ENCODE measurements at places on chromosomes 2 and 18.

DNA sequence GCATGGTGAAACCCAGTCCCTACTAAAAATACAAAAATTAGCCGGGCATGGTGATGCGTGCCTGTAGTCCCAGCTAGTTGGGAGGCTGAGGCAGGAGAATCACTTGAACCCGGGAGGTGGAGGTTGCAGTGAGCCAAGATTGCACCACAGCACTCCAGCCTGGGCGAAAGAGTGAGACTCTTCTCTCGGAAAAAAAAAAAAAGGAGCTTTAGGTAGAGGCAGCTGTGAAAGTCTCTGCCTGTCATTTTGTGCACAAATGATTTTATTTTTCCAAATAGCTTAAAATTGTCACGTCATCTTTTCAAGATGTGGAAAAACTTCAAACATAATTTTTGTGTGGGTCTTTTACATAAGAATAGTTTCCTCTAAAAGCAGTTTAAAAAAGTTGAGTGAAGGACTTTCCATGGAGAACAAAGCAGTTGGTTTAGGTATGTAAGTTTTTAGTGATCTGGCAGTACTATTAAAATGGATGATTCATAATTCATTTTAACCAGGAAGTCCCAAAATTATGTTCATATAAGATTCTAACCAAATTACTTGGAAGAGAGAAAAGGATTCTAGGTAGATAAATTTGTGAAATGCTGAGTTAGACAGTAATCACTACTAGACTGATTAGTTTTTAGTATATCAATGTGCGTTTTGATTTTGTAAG is 11.5 kb downstream of the CCNYL1 start:
- DNase-seq, result no peak

DNA sequence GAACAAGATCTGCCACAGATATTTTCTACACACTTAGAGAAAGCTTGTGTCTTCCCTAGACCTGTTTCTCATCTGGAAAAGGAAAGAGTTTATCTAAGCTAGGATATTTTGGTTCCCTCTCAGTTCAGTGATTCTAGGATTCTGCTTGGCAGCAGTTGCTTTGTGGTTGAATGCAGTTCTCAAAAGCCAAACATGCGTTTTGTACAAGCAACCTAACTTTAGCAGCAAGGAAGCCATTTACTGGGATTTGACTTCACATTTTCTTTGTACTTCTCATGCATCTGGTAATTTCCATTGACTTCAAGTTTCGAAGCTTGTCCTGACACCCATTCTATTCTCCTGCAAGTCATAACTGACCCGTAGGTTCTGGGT is 33.3 kb downstream of the VSNL1 start:
- DNase-seq, result no peak

GRCh38 chr2:143162997-143163396 is 33.8 kb downstream of the ARHGAP15 start:
- no peak for DNase-seq

- no peak for DNase-seq
Measured at GRCh38 chr2:15919716-15920434, 20.5 kb upstream of the MYCN start.

DNA sequence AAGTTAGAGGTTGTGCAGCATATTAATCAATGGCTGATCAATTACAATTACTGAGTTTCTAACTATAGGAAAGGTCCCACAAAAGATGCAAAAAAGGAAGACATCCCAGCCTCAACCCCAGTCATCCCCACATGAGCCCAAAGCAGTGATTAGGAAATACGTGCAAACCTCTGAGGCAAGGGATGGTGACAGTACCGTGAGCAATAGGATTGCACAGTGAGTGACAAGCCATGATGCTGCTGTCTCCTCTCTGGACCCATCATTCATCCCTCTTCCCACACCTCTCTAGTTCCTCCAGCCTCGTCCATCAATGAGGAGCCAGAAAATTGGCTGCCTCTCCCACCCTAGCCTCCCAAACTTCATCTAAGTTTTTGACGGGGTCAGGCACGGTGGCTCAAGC is 4.0 kb upstream of the SLC11A1 start:
- no peak for DNase-seq

DNA sequence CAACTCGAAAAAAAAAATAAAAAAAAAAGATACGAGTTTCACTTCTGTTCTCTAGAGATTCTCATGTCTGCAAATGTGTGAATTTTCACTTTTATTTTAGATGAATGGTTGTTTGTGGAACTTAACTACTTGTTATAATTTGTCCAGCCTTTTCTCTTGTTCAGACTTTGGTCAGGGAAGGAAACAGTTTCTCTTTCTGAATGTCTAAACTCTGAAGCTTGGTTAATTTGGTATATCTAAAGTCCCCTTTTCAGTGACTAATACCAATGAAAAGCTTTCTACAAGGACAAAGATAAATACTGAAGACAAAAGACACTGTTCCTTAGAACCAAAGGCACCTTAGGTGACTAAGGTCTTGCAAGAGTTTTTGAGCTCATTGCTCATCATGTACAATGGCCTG is 144.4 kb upstream of the PIEZO2 start:
- DNase-seq, result no peak

DNA sequence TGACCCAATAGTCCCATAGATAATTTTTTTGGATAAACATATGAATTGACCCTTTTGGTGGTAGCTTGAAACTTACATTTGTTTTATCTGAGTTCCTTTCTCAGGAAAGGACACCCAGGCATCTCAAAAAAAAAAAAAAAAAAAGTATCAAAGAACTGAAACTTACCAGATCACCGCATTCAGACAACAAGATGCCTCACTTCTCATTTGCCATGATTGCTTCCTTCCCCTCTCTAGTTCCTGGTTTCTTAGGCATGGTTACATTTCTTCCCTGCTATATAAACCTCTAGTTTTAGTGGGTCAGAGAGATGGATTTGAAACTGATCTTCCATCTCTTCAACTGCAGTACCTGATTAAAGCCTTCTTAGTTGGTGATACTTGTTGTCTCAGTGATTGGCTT is 240.1 kb downstream of the ACKR3 start:
- DNase-seq, result no peak

GRCh38 chr2:33038230-33038629 is 91.5 kb downstream of the LTBP1 start:
- no peak for DNase-seq

DNA sequence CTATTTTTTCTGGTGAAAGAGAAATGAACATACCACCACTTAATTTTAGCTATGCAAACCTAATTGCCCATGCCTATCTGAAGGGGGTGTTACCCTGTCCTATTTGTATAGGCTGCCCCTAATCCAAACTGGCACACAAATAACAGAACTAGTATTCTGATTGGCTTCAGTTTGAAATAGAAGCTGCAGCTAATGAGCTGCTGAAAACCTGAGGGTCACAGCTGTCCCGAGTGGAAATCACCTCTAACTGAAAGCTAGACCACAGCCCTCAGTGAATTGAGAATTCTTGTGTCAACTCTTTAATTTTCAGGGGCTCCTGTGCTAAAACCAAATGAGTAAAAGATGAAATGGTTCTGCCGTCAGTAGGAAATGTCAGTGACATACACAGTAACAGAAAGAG is 28.7 kb downstream of the CCDC141 start:
- DNase-seq, result no peak

- DNase-seq, result peak; percentile 8
Measured at GRCh38 chr2:144256996-144257707, 262.8 kb downstream of the ZEB2 start.

DNA sequence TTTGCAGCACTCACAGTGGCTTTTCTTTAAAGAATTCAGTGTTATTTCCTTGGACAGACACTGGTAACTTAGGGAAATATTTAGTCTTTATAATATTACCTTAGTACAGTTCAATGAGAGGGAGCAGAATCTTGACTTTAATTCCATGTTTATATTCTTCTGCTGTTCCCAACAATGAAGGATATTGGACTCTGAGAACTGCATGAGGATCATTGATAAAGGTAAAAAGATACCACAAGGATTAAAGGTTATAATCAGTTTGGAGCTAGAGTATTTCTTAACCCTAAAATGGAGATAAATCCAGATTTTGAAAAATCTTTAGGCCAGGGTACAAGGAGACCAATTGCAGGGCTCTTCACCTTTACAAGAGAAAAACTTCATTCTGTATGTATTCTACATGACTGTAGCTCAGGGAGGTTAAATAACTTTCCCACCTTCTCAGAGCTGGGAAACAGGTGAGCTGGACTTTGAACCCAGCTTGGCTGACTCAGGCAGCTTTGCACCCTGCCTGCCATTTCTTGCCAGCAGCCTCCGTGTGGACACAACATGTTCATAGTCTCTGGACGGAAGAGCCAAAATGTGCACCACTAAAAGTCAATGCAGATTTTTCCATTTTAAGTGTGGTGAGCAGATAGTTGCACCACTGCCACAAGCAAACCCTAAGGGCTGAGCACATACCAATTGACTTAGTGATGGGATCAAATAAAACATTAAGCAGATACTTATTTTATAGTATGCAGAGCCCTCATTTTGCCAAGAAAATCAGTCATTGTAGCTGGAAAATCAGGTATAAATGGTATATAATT is 26.7 kb downstream of the UPP2 start:
- DNase-seq, result no peak

DNA sequence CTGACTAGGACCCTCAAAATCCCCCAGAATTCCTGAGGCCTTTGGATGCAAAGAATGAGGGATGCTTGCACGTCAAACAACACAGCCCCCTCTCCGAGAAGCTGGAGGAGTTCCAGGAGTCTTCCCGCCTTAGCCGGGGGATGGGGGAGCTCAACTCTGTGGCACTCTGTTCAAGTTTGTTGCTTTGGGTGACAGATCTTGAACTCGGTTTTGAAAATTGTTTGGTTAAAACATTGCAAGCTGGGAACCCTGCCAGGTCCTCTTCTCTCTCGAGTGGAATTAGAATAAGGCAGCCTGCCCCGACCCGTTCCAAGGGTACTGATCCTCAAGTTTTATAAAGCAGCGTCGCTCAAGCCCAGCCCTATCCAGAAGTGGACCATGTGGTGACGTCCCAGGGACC is 244.1 kb downstream of the LOXHD1 start:
- DNase-seq, result no peak

DNA sequence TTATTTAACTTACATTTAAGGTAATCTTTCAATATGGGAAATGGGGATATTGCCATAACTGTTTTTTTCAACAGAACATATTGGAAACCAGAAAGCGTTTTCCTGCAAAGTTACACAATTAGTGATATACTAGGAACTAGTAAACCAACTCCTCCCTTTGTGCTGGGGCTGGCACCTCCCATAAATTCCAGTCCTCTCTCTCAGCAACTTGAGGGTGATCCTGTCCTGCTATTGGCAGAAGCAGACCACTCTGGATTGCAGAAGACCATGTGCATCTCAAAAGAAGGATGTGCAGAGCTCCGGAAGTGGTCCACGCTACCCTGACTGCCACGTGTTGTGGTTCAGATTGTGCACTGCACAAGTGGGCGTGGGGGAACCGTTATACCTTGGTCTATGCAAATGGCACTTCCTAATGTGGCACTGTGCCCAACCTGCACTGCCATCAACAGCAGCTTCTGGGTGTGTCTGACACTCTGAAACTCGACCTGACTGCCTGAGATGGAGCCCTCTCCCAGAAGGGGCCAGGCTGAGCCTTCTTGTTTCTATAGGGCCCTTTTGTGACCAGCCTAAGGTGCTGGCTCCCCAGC is 219.2 kb downstream of the ZNF516 start:
- no peak for DNase-seq

DNA sequence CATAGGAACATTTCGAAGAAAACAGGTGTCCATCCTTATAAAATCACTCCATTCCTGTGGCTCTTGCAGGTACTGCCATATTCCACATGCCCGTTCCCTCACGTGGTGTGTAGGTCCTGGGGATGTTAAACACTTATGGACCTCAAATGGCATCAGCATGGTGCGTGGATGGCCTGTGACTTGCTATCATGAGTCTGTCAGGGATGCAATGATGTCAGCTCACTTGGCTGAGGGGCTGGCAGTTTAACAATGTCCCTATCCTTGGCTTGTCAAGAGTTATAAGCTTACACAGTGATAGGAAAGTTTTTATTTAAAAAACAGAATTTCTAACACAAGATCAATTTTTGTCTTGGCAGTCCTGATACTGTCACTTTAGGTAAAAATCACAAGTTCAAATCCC is 28.8 kb downstream of the MAIP1 start:
- no peak for DNase-seq
